ENCODE measurements at places on chromosomes 1 and 21.

- DNase-seq: no peak
Observed at GRCh38 chr1:54887665-54888071, 673 bp upstream of the DHCR24 start.

DNA sequence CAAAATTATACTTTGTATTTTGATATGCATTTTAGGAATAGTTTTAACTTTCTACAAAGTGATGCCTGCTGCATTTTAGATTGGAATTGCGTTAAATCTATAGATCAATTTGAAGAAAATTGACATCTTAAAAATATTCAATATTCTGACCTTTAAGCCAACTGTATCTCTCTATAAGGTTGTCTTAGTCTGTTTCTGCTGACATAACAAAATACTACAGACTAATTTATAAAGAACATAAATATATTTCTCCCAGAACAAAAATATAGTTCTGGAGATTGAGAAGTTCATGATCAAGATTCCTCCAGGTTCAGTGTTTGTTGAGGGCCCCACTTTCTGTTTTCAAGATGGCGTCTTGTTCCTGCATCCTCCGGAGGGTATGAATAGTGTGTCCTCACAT, 73.6 kb upstream of the NEGR1 start:
- no peak for DNase-seq

DNA sequence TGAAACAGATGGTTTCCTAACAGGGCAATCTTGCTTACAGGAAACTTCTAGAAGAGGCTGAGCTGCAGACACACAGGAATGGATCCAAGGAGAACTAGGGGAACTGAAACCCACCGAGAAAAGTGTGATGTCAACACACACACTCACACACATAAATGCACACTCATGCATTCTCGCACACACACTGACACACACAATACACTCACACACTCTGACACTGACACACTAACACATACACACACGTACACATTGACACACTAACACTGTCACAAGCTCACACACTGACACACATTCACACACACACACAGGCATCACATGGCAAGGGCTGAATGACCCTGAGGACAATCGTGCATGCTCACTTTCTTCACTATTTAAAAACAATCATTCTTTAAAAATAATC, 142.7 kb downstream of the NPHP4 start:
- no peak for DNase-seq

GRCh38 chr1:116733476-116734365, 20.5 kb upstream of the CD2 start:
- DNase-seq: no peak

All from stimulated activated CD4-positive, alpha-beta T cell treated with anti-CD3 and anti-CD28 coated beads, TNF-alpha, amount 100 ng/mL, for 4 hours (primary cell).